ENCODE measurements at places on chromosomes 13 and 19.

- no peak for DNase-seq
Measured at GRCh38 chr13:46844431-46844830, 47.5 kb upstream of the ESD start.

- no peak for DNase-seq
Measured at GRCh38 chr13:38002606-38003005, 133.0 kb upstream of the TRPC4 start.

DNA sequence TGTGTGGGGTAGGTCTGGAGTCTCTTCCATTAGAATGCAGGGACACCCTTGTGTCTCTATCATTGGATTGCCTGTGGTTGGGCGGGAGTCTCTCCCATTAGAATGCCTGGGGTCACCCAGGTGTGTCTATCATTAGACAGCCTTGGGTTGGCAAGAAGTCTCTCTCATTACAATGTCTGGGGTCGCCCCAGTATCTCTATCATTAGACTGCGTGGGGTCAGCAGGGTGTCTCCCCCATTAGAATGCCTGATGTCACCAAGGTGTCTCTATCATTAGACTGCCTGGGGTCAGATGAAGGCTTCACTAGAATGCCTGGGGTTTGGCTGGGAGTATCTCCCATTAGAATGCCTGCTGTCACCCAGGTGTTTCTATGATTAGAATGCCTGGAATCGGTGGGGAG is 1539.0 kb downstream of the UQCRFS1 start:
- DNase-seq: no peak

DNA sequence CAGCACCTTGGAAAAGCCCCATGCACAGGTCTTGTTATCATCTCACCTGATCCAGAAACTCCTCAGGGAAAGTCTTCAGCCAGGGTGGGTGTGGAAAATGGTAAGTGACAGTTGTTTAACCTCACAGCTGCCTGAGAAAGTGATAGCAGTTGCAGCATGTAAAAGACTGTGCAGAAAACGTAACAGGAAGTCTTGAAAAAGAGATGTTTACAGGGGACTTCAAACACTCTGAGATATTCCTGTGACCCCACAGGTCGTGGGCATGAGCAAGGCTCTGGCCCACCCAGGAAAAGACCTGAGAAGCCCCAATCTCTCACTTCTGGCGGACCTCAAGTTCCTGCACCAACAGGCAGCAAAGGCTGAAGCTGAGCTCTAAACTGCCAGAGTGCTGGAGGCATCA is 826.9 kb downstream of the UQCRFS1 start:
- DNase-seq: no peak

DNA sequence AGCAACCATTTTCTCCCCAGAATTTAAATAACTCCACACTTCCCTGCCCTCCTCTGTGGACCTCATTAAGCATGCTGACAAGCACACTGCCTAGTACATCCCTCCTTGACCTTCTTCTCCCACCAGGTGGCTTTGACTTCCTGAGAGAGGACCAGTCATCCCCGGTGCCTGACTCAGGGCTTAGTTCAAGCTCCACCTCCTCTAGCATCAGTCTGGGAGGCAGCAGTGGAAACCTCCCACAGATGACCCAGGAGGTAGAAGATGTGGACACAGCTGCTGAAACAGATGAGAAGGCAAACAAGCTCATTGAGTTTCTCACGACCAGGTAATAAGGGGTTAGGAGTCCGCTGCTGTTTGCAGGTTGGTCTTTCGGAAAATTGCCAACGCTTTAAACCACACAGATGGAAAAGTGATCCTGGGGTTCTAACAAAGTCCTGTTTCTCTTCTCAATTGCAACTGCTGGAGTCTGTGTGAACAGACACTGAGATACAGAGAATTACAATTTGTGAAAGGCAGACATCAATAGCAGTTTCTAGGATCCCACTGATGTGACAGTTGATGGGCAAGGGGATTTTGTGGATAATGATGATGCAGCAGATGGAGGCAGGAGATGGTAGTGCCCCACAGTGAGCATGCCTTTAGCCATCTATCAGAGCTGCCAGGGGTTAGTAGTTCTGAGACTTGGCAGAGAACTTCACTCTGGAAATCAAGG is 86.7 kb downstream of the ZAR1L start:
- no peak for DNase-seq

- DNase-seq: no peak
Measured at GRCh38 chr19:8610041-8610935, at the start of gene ADAMTS10. Gene ADAMTS10 (minus strand): TSS chr19:8610715. CDS start chr19:8605710, 5,005 bp downstream.

DNA sequence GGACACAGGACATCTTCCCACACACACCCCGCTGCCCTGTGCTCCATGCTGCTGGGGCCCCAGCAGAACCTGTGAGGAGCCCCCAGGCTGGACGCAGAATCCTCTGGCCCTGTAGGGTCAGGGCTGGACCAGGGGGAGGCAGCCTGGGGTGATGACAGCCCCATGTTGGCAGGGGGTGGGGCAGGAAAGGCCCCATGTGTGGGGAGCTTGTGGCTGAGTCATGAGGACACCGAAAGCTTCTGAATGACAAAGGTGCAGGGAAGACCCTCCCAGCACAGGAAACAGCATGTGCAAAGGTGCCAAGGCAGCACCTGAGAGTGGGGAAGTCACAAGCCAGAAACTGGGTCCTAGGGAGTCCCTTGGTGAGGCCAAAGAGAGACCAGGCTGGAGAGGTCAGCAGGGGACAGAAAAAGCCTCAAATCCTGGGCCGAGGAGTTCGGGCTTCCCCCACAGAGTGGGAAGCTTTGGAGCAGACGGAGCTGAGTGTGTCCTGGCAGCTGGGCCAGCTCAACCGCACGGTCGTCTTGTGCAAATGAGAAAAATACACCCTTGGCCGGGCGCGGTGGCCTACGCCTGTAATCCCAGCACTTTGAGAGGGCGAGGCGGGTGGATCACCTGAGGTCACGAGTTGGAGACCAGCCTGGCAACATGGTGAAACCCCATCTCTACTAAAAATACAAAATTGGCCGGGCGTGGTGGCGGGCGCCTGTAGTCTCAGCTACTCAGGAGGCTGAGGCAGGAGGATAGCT is 17.5 kb downstream of the ATP8B3 start:
- no peak for DNase-seq

- no peak for DNase-seq
Measured at GRCh38 chr13:22103046-22104027, 432.5 kb downstream of the FGF9 start.

- DNase-seq: no peak
Measured at GRCh38 chr19:7734220-7735203, 2.6 kb upstream of the CLEC4G start.

- DNase-seq: no peak
Measured at GRCh38 chr13:41746259-41746658, 214.7 kb downstream of the VWA8 start.

- DNase-seq: peak; percentile 9
Measured at GRCh38 chr13:86174622-86175021, 375.4 kb upstream of the SLITRK6 start.

DNA sequence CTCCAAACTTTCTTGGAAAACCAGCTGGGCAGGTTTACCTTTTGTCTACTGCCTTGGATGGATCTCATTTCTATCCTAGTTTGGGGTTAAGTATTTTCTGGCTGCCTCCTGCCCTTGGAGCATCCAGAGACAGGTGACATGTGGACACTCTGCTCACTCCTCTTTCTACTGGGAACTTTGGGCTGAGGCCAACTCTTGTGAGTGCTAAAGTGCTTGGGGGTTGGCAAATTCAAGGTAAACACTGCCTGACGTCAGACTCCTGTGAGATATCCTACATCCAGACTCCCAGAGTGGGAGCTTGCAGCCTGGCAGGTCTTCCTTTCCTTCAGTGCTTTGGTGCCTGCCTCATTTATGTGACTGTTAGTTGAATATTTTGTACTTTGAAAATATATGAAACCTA is 388.1 kb downstream of the KCNRG start:
- peak; percentile 42 for DNase-seq

- no peak for DNase-seq
Measured at GRCh38 chr13:94369972-94370436, 109.5 kb downstream of the DCT start.

- peak; percentile 82 for DNase-seq
Measured at GRCh38 chr19:11560404-11561051, 1.5 kb upstream of the ELOF1 start.
